ENCODE measurements at places on chromosomes 5 and 9.

DNA sequence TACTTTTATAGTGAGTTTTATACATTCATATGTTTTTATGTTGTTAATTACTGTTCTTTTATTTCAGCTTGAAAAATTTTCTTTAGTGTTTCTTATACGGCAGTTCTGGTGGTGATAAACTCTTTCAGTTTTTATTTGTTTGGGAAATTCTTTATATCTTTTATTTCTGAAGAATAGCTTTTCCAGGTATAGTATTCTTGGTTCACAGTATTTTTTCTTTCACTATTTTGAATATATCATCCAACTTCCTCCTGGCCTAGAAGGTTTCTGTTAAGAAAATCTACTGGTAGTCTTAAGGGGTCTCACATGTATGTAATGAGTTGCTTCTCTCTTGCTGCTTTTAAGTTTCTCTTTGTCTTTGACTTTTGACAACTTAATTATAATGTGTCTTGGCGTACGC, 79.4 kb downstream of the NXNL2 start:
- DNase-seq: no peak

DNA sequence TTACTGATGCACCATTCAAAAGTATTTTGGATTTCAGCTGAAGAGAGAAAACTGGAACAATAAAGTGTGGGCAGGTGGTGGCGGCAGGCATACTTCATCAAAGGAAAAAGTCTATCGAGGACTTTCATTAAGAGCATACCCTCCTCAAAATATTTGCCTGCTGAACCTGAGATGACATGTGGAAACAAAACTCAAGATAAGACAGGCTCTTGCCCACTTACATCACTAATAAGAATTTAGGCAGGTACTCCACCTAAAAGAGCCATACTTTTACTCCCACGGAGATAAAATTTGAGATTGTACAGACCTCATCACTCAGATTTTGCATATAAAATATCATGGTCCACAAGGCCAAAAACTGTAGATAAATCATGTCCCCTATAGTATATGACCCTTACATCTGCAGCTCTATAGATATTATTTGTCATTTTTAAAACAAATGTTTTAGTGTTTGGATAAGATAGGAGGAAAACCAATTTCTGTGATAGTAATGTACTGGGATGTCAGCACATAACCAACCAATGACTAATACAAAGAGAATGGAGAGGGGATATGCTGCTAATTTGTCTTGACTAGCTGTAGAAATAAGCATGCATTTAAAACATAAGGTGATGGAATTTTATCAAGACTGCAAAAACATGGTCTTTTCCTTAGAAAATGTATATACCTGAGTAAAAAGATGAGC, 730.6 kb upstream of the ZNF608 start:
- no peak for DNase-seq

DNA sequence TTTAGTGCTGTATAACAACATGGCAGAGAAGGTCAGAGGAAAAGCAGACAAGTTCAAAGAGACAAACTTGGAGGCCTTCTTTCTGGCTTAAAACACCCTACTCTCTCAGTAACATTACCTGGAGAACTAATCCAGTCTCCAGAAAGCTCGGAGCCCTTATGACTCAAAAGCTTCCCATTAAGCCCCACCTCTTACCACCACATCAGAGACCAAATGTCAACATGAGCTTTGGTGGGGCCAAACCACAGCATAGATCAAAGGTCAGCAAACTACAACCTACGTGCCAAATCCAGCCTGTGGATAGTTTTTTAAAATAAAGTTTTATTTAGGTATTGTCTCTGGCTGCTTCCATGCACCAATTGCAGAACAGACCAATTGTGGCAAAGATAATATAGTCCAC, 589.9 kb downstream of the DNAH5 start:
- no peak for DNase-seq

- no peak for DNase-seq
Observed at GRCh38 chr9:120755810-120756434, 37.3 kb downstream of the FBXW2 start.

DNA sequence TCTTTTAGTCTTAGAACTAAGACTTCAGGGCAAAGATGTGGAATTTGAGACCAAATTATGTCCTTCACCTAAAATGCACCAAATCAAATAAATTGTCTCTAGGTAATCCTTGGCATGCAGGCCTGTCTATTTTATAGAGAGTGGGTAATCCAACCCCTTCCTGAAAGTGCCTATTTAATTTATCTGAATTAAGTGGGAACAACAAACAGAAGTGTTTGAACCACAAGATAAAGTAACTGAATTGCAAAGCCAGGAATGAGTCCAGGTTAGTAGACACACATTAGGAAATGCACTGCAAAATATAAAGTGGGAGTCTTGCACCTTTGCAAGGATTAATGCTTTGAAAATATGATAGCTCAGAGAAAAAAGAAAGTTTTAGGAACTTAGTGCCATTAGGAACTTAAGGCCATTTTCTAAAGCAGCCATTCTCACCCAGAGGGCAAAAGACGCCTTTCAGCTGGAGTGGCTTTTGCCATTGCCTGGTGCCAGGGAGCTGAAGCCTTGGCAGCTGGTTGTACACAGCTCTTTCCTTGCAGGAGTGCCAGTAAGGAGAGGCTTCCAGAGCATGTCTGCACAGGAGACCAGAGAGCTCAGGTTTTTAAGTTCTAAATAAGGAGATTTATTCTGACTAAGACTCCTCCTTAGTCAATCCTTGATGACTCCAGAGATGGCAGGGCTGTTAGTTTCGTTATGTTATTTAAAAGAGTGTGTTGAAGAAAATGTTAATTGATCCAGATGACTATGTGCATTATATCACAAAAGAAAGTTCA, 151.7 kb upstream of the ELL2 start:
- no peak for DNase-seq

Measured in brain pericyte (primary cell).